Body of pancreas (tissue), 4 donors: ENCODE measurements at places on chromosomes 1 and 21.

GRCh38 chr1:37305841-37306240 lies 168.5 kb upstream of the ZC3H12A start:
- H3K4me3 ChIP-seq, result no peak overlapping the region
- no peak overlapping the region for H3K27ac ChIP-seq
- H3K4me1 ChIP-seq, result no peaks in the 10 kb centered on the region
- DNase-seq, result no peak
- no peaks in the 10 kb centered on the region for H3K27me3 ChIP-seq

- H3K27me3 ChIP-seq, result no peaks in the 10 kb centered on the region
- H3K36me3 ChIP-seq, result no peaks in the 10 kb centered on the region
- no peaks in the 10 kb centered on the region for H3K4me1 ChIP-seq
- no peak overlapping the region for H3K4me3 ChIP-seq
- no peak overlapping the region for H3K27ac ChIP-seq
Observed at GRCh38 chr1:3442331-3442730, 12.1 kb upstream of the ARHGEF16 start.

DNA sequence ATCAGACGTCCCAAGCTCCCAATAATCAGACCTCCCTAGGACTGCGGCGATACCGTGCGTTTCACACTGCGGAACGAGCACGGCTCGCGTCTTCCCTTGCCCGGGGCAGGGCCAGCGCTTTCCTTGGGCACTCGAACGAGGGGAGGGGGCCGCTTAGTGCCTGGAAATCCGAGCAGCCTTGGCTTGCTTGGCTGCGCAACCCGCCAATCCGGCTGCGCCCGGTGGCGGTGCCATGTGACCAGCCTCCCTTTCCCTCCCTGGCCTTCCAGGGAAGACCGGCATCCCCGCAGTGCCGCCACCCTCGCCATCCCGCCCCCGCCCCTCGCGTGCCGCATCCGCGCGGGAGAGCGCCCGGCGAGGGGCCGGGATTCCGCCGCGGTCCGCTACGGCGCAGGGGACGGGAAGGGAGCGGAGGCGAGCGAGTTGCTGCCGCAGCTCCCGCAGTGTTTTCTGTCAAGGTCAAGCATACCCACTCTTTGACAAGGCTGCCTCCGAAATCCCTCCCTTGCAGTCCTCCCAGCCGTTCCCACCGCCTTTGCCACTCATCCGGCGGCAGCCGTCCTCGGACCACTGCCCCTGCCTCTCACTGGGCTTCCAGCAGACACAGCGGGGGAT lies 8.3 kb upstream of the RNF19B start:
- peak; percentile 83 for DNase-seq
- no peaks in the 10 kb centered on the region for H3K27me3 ChIP-seq
- H3K4me1 ChIP-seq, result peaks cover 10% of the 10 kb centered on the region
- H3K36me3 ChIP-seq, result no peaks in the 10 kb centered on the region
- H3K27ac ChIP-seq, result peak overlapping the region; percentile 38
- H3K4me3 ChIP-seq, result no peak overlapping the region

DNA sequence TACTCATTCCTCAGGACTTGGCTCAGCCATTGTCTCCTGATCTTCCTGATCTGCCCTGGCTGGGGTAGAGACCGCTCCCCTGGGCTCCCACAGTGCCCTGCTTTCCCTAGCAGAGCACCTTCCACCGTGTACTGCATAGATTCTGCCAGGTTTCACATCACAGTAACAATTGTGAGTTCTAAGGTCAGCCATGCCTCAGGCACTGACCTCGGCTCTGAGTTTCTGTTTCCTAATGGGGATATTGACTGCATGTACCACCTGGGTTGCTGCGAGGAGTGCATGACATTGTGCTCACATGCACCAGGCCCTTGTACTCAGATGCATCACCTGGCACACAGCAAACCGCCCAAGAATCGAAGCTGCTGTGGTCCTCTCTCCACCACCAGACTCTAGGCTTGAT lies 46.0 kb downstream of the HSPG2 start:
- no peak overlapping the region for H3K27ac ChIP-seq
- no peaks in the 10 kb centered on the region for H3K27me3 ChIP-seq
- H3K4me3 ChIP-seq, result no peak overlapping the region
- peaks cover under 1% of the 10 kb centered on the region for H3K4me1 ChIP-seq

- H3K27ac ChIP-seq, result no peak overlapping the region
- no peaks in the 10 kb centered on the region for H3K27me3 ChIP-seq
- H3K4me1 ChIP-seq, result no peaks in the 10 kb centered on the region
- no peak overlapping the region for H3K4me3 ChIP-seq
Observed at GRCh38 chr1:205994346-205994745, 8.8 kb downstream of the RAB7B start.

- no peak overlapping the region for H3K4me3 ChIP-seq
- no peak overlapping the region for H3K27ac ChIP-seq
- no peaks in the 10 kb centered on the region for H3K27me3 ChIP-seq
- no peak for DNase-seq
- H3K4me1 ChIP-seq, result no peaks in the 10 kb centered on the region
- H3K36me3 ChIP-seq, result no peaks in the 10 kb centered on the region
Observed at GRCh38 chr21:31623664-31624063, 35.8 kb upstream of the SOD1 start.

DNA sequence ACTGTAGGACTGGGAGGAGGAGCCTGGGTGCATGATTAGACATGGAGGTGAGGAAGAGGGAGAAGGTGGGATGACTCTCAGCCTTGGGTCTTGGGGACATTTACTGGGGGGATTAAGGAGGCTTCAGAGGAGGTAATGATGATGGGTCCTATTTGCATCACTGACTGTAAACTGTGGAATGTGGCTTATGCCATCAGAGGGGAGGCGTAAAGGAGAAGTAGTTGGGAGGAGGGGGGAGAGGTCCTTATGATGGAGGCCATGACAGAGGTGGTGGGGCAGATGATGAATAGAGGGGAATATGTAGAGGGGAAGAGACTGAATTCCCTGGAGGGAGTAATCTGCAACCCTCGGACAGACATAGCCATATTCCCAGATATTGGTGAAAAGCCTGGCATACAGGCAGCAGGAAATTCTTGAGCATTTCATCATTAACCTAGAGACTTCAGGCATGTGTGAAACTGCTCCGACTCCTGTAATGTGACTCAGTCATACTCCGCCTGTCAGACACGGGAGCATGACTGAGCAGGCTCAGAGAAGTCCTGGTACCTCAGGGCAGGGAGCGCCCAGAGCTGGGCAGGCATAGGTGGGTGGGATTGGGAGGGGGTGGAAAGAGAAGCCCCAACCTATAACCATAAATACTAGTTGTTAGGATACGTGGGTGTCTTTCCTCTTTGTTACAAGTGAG lies 8.0 kb upstream of the LCE5A start:
- no peak overlapping the region for H3K27ac ChIP-seq
- H3K4me3 ChIP-seq, result no peak overlapping the region
- H3K27me3 ChIP-seq, result no peaks in the 10 kb centered on the region
- DNase-seq, result no peak
- no peaks in the 10 kb centered on the region for H3K4me1 ChIP-seq

GRCh38 chr1:104125266-104125665 lies 375.6 kb downstream of the AMY1C start:
- no peak overlapping the region for H3K4me3 ChIP-seq
- H3K27me3 ChIP-seq, result no peaks in the 10 kb centered on the region
- no peaks in the 10 kb centered on the region for H3K4me1 ChIP-seq
- H3K27ac ChIP-seq, result no peak overlapping the region
- DNase-seq, result no peak
- no peaks in the 10 kb centered on the region for H3K36me3 ChIP-seq

- no peaks in the 10 kb centered on the region for H3K4me1 ChIP-seq
- no peak for DNase-seq
- no peak overlapping the region for H3K27ac ChIP-seq
- no peaks in the 10 kb centered on the region for H3K27me3 ChIP-seq
- H3K36me3 ChIP-seq, result no peaks in the 10 kb centered on the region
Observed at GRCh38 chr1:51859333-51859732, 19.2 kb downstream of the NRDC start.

- H3K27ac ChIP-seq, result no peak overlapping the region
- no peaks in the 10 kb centered on the region for H3K36me3 ChIP-seq
- no peaks in the 10 kb centered on the region for H3K27me3 ChIP-seq
- peak; percentile 73 for DNase-seq
- no peak overlapping the region for H3K4me3 ChIP-seq
Observed at GRCh38 chr1:147640553-147641165, 29.7 kb downstream of the ACP6 start.

GRCh38 chr1:207076181-207076955 lies 12.3 kb upstream of the C4BPB start:
- H3K27ac ChIP-seq, result no peak overlapping the region
- no peaks in the 10 kb centered on the region for H3K27me3 ChIP-seq
- no peaks in the 10 kb centered on the region for H3K4me1 ChIP-seq
- no peak for DNase-seq
- no peaks in the 10 kb centered on the region for H3K36me3 ChIP-seq

GRCh38 chr1:198018529-198018928 lies 101.4 kb downstream of the LHX9 start:
- no peak for DNase-seq
- H3K4me3 ChIP-seq, result no peak overlapping the region
- H3K27me3 ChIP-seq, result no peaks in the 10 kb centered on the region
- no peak overlapping the region for H3K27ac ChIP-seq
- H3K36me3 ChIP-seq, result no peaks in the 10 kb centered on the region

DNA sequence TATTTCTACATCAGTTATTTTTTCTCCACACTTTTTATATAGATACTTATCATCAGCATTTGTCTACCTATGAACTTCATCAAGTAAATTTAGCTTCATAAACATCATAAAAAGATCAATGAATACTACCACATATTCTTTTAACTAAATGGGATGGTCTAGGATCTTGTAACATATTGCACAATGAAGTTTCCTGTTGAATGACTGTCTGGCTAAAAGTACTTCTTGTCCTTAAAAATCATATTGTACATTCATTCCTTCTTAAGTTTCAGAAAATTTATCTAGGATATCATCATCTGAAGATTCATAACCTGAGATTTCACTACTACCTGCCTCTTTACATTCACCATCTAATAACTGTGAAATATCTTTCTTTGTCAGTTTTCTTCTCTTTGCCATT lies 69.0 kb downstream of the MAGI3 start:
- DNase-seq, result no peak
- no peaks in the 10 kb centered on the region for H3K36me3 ChIP-seq
- H3K27ac ChIP-seq, result no peak overlapping the region
- no peak overlapping the region for H3K4me3 ChIP-seq
- peaks cover 25% of the 10 kb centered on the region for H3K4me1 ChIP-seq

DNA sequence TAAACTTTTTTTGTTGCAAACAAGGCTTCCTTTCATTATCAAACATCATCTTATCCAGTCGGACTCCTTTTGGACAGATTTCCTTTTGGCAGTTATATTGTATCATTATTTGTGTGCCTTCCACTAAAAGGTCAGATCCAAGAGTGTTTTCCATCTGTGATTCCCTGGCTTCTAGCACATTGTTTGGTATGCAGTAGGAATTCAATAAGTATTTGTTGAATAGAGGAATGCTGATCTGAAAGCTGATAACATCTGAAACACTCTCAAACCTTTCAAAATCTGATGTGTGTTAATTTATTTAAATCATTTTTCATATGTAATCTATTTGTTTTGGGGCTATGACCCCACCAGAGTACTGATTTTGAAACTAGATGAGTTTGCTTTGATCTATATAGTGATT lies 39.0 kb downstream of the NDC1 start:
- DNase-seq, result no peak
- H3K27ac ChIP-seq, result no peak overlapping the region
- H3K36me3 ChIP-seq, result no peaks in the 10 kb centered on the region
- H3K4me3 ChIP-seq, result no peak overlapping the region

DNA sequence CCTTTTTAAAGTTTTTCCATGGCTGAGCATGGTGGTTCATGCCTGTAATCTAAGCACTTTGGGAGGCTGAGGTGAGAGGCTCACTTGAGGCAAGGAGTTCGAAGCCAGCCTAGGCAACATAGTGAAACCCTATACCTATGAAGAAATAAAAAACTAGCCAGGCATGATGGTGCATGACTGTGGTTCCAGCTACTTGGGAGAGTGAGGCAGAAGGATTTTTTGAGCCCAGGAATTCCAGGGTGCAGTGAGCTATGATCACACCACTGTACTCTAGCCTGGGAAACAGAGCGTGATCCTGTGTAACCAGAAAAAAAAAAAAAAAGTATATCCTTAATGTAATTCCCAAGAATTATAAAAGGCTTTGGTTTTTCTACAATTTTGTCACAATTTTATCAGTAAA lies 17.4 kb downstream of the DEPDC1 start:
- H3K4me1 ChIP-seq, result no peaks in the 10 kb centered on the region
- no peak for DNase-seq
- no peak overlapping the region for H3K4me3 ChIP-seq
- no peak overlapping the region for H3K27ac ChIP-seq

- no peak overlapping the region for H3K27ac ChIP-seq
- peaks cover 13% of the 10 kb centered on the region for H3K4me1 ChIP-seq
- no peaks in the 10 kb centered on the region for H3K27me3 ChIP-seq
- DNase-seq, result peak; percentile 12
Observed at GRCh38 chr1:227886993-227887696, 60.6 kb downstream of the WNT9A start.

DNA sequence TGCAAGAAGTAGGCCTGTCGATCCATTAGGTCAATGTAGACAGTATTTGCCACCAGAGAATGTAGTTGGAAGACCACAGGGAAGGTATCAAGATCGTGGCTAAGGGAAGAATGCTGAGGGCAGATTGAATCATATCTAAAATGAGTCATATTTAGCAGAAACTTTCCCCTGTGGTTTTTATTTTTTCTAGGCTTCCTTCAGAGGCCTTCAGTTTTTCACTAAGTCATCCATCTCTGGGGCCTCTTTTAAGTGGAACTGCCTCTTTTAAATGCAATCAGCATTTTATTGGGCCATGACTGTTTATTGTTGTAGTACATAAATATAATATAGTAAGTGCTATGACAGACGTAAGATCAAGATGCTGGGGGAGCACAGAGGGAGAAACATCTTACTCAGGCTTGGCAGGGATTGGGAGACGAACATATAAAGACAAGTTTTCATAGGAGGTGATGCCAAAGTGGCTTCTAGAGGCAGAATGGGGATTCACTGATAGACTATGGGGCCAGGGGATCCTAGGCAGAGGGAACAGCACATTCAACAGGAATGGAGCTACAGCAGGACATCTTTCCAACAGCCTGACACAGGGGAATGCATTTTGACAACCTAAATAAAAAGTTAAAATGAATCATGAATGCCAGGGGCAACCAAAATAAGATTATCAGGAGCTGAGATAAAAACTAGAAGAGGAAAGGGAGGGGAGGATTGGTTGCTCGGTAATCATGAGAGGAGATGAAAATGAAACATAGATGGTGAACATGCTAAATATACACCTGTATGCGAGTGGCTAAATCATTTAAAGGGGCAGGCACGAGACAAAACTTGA lies 20.1 kb downstream of the UBE2U start:
- no peak overlapping the region for H3K27ac ChIP-seq
- no peaks in the 10 kb centered on the region for H3K27me3 ChIP-seq
- H3K36me3 ChIP-seq, result no peaks in the 10 kb centered on the region
- no peak for DNase-seq
- H3K4me3 ChIP-seq, result no peak overlapping the region

- DNase-seq, result no peak
- no peak overlapping the region for H3K4me3 ChIP-seq
- H3K4me1 ChIP-seq, result peaks cover 16% of the 10 kb centered on the region
- H3K36me3 ChIP-seq, result no peaks in the 10 kb centered on the region
Observed at GRCh38 chr1:110224240-110224995, 14.3 kb downstream of the KCNC4 start.

- H3K27me3 ChIP-seq, result no peaks in the 10 kb centered on the region
- H3K36me3 ChIP-seq, result no peaks in the 10 kb centered on the region
- peaks cover 11% of the 10 kb centered on the region for H3K4me1 ChIP-seq
Observed at GRCh38 chr1:114715952-114716303, 643 bp downstream of the NRAS start.
